ENCODE measurements at places on chromosomes 11 and 22. TPM values are rescaled to one million over a fixed set of nuclear protein-coding genes. Genes with fewer than 3 reads are reported as not detected.

Gene CCDC73
- 4.1 TPM for total RNA-seq

Gene EXPH5
- total RNA-seq = 5.8 TPM

Gene MED15
- 24.3 TPM for total RNA-seq

Gene CFAP300
- total RNA-seq = 21.7 TPM

Gene TNRC6B
- 51.5 TPM for total RNA-seq

Gene MOGAT2
- total RNA-seq = 1.9 TPM
